Stimulated activated CD4-positive, alpha-beta T cell treated with anti-CD3 and anti-CD28 coated beads, TNF-alpha, amount 100 ng/mL, for 48 hours (primary cell): ENCODE measurements at places on chromosomes 3 and 15.

DNA sequence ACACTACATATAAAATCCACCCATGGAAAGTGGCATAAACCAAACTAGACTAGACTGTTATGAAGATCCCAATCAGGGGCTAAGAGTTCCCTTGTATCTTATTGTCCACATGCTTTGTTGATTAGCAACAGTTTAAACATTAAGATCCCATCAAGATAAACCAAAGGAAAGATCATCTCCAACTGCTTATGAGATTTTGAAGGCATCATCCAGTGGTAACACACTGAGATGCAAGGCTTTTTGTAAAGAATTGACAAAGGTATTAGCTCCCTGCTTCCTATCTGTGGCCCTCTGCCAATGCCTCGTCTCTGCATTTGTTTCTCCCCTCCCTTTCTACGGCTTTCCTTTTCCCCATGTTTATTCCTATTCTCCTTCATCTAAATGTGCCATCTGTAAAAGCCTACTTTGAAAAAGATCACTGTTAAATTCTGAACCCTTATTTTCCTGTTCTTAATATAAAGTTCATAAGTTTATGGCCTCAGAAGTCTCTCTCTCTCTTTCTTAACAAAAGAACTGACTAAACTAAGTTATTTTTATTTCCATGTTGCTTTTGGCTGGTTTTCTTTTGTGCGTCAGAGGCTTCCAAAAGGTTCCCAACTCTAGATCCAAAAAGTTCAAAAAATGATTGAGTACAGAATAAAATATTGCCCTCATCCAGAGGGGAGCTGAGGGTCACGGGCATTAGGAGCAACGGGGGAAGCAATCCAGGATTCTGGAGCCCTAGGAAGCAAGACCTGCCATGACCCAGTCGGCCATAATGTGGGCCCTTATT is 5.5 kb downstream of the PLD1 start:
- DNase-seq = no peak

- DNase-seq = no peak
Measured at GRCh38 chr15:96106181-96106580, 224.3 kb upstream of the NR2F2 start.

DNA sequence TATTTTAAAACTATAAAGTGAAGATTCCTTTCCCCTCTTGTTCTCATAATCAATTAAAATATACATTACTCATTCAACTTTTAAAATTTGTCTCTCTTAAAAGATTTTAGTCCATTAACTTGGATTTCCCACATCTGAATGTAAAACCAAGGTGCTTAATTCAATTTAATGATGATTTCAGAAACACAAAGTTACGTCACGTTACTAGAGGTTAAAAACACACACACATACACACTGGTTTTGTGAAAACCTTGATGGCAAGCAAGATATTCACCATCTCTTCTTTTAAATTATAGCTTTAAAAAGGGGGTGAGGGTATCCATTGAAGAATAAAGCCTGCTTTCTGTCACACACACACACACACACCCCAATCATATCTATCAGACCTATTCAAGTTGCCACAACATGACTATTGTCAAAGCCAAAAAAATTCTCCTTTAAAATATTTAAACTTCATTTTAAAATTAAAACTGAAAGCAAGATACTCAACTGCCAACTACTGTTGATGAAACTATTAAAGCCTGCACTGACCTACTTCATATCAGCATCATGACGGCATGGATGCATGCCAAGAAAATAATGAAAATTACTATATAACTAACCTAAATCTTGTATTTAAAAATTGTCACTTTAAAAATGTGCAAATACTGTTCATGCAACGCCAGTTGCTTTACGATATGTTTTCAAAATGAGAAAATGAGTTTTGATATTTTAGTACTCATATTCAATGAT is 2.1 kb downstream of the RFX7 start:
- DNase-seq = no peak

GRCh38 chr15:86540840-86541467 is 461.3 kb downstream of the AGBL1 start:
- no peak for DNase-seq

DNA sequence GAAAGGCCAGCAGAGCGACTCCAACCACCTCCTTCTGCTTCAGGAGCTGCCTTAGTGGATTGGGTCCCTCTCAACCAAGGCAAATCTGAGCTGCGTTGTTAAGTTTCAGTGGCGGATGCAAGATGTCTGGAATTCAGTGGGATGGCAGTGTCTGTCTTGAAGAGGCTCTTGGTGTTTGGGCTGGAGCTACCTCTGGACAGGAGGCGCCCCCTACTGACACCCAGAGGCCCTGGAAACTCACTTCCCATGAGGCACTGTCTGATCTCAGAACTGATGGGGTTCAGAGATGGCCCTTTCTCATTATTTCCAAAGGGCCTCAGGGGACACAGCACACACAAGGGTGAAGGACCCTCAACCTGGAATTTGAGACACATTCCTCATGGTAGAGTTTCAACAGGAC is 6.0 kb upstream of the SLC28A1 start:
- peak; percentile 50 for DNase-seq

GRCh38 chr15:85744579-85744978 is 50.1 kb downstream of the KLHL25 start:
- DNase-seq = no peak

GRCh38 chr3:140341203-140341602 is 336.7 kb upstream of the TRIM42 start:
- no peak for DNase-seq

GRCh38 chr3:11195721-11196332 is 41.5 kb downstream of the HRH1 start:
- DNase-seq = no peak

- DNase-seq = no peak
Measured at GRCh38 chr3:144433006-144433405, 461.4 kb downstream of the DIPK2A start.

GRCh38 chr3:191372122-191372521 is 41.8 kb upstream of the UTS2B start:
- no peak for DNase-seq

DNA sequence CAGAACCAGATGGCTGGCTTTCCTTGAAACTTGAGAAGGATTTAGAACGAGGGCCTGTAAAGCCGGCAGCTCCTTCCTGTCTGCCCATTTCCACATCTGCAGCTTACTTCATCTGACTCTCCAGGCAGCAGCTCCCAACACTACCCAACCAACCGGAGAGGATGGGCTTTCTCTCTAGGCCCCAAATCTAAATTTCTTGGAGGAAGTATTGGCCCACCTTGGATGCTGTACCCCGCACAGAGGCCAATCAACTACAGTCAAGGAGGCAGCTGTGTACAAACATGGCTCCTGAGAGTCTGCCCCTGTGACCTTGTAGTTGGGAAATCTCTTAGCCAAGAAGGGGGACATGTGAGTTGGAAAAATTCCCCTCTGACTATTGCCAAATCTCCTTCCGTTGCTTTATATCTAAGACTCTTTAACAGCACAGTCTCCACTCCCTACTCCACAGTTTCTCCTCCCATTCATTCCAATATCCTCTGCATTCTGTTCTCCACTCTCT is 8.0 kb upstream of the ACAP2 start:
- no peak for DNase-seq

- peak; percentile 43 for DNase-seq
Measured at GRCh38 chr15:66603301-66604179, 37.7 kb upstream of the LCTL start.

GRCh38 chr3:32195995-32196540 is 42.4 kb upstream of the CMTM8 start:
- DNase-seq = no peak
